HS-5 (cell line): ENCODE measurements at places on chromosomes 2 and 18.

- DNase-seq: no peak
Observed at GRCh38 chr18:51857989-51858388, 482.0 kb upstream of the DCC start.

- DNase-seq: no peak
Observed at GRCh38 chr2:61233581-61233980, 71.6 kb downstream of the C2orf74 start.

DNA sequence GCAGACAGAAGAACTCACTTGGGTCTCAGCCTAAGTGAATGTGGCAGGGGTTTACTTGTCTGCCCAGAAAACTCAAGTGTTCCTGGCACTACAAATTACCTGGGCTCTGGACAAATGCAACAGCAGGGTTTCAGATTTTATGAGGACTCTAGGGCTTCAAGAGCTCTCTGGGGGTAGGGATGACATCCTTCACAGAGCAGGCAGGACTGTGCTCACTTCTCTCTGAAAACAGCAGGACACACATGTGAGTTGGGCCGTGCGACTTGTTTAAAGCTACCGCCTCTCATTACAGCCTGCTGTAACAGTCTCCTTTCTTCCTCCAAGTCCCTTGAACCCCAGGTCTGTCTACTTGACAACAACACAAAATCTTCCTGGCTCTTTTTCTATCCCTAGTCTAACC lies 212.6 kb downstream of the EN1 start:
- no peak for DNase-seq

DNA sequence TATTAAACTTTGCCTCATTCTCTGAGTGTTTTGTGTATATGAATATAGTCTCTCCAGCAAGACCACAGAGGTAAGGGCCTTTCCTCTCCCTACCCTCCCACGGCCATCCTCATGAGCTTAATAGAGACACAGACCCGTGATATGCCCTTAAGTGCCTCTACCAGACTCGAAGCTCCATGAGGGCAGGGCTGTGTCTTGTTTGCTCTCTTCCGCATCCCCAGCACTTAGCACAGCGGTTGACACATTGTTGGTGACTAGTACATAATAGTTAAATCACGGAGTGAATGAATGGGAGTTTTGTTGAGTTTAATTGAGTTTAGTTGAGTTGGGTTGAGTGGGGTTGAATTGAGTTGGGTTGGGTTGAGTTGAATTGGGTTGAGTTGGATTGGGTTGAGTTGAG lies 122.3 kb downstream of the ZFP36L2 start:
- no peak for DNase-seq

DNA sequence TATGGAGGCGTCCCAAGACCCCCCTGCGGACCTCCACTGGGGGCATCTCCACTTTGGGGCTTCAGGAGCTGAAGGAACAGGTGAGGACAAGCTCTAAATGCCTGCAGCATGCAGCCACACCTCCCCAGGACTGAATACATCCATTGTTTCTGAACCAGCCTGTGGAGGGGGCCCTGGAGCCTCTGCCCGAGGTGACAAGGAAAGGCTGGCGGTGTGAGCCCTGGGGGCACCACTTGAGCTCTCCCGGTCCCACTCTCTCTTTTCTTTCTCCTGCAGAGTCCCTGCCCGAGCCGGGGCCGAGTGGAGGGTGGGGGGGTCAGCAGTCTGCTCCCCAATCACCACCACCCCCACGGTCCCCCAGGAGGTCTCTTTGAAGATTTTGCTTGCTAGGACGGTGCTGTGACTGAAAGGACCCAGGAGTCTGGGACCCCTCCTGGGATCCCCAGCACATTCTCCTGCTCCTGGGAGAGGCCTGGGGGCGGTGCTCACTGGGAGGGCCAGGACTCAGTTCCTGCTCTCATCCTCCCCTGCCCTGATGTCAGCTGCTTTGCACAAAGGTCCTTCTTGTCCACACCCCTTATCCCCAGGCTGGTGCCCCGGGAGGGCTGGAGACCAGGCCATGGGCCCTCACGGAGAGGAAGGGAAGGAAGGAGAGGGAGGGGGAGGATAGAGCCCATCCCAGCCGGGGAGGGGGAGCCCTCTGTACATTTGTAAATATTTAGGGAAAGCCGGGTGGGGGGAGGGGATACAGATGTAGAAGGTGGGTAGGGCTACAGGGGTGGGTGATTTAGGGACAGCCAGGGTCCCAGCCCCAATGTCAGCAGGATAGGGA lies 5.7 kb downstream of the CHPF start:
- no peak for DNase-seq
